Type B pancreatic cell (in vitro differentiated cells): ENCODE measurements at places on chromosomes 4 and X. TPM values are rescaled to one million over a fixed set of nuclear protein-coding genes. Genes with fewer than 3 reads are reported as not detected.

DNA sequence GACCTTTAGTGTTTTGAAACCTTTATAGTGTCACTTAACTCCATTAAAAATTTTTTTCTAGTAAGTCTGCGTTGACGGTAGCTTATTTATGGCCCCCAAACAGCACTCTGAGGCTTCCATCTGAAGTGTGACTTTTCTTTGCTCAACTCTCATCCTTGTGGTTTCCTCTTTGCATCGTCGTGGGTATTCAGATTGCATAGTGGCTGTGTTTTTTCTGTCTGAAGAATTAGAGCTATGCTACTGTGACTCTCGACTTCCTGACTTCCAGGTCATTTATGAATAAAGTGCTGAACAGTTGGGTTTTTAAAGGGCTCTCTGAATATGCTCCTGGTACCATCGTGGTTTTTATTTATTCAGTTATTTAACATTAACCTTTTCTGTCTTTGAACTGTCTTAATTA is 44.9 kb downstream of the JADE1 start:
- no peak for DNase-seq

- DNase-seq = no peak
Observed at GRCh38 chr4:127781300-127782024, 660 bp upstream of the HSPA4L start.

DNA sequence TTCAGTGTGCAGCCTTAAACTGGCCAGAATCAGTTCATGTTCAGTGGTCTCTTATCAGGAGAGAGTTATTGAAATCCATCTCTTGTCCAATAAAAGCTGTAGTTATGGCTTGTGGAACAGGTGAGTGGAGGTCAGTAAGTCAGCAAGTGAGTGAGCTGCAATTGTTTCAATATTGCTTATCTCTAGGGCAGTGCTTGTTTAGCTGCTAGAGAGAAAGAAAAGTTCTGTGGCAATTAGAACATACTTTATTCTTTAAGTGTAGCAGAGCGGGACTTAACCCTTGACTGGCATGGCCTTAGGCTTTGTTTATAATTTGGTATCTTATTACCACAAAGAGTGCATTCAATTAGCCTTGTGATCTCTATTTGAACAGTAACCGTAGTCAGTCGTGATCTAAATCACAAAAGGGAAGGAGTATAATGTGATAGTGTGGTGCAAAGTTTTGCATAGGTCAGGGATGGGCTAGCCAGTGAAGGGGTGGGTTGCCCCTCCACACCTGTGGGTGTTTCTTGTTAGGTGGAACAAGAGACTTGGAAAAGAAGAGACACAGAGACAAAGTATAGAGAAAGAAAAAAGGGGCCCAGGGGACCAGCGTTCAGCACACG is 6.9 kb upstream of the ETDC start:
- no peak for DNase-seq

GRCh38 chr4:154658680-154659405 is 46.4 kb upstream of the FGG start:
- DNase-seq = no peak

The RTL9 gene
- total RNA-seq = 0.39 and 0.45 TPM in 2 replicates

The MAGEA8 gene
- total RNA-seq = 0.21 TPM in 1 of 2 replicates, not detected in the other

- no peak for DNase-seq
Observed at GRCh38 chr4:169407217-169407845, 136.6 kb upstream of the SH3RF1 start.

GRCh38 chrX:54181202-54181953 is 1.7 kb downstream of the FAM120C start:
- DNase-seq = no peak

The HMX1 gene
- 3.2 and 3.4 TPM in 2 replicates for total RNA-seq

- DNase-seq = no peak
Observed at GRCh38 chr4:72055566-72055965, 23.8 kb downstream of the NPFFR2 start.
